ENCODE measurements at places on chromosomes 7 and 10. TPM values are rescaled to one million over a fixed set of nuclear protein-coding genes. Genes with fewer than 3 reads are reported as not detected.

- H3K4me1 ChIP-seq = peaks cover 14% of the 10 kb centered on the region
- H3K4me3 ChIP-seq = no peak overlapping the region
- no peak overlapping the region for H3K27ac ChIP-seq
- DNase-seq = peak; percentile 19
These were observed 313.3 kb downstream of the TYW1 start for GRCh38 chr7:67309764-67310549.

DNA sequence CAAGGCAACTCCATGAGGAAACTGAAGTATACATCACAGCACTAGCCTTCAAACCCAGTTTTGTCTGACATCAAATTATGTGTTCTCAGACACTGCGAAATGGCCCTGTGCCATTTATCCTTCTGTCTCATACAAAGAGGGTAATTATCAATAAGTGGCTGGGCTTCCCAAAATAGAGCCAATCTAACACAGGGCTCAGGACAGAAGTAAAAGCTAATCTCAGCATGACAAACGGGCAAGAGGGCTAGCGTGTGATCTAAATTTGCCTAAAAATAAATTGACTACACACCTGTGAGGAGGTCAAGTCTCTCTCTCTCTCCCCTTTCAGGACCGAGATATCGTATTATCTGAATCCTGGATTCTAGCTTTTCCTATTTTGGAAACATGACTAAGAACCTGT, 67.2 kb downstream of the DGKB start:
- no peak overlapping the region for H3K4me3 ChIP-seq
- H3K27ac ChIP-seq = peak overlapping the region; percentile 70
- no peak for DNase-seq
- no peaks in the 10 kb centered on the region for H3K27me3 ChIP-seq
- H3K36me3 ChIP-seq = no peaks in the 10 kb centered on the region

DNA sequence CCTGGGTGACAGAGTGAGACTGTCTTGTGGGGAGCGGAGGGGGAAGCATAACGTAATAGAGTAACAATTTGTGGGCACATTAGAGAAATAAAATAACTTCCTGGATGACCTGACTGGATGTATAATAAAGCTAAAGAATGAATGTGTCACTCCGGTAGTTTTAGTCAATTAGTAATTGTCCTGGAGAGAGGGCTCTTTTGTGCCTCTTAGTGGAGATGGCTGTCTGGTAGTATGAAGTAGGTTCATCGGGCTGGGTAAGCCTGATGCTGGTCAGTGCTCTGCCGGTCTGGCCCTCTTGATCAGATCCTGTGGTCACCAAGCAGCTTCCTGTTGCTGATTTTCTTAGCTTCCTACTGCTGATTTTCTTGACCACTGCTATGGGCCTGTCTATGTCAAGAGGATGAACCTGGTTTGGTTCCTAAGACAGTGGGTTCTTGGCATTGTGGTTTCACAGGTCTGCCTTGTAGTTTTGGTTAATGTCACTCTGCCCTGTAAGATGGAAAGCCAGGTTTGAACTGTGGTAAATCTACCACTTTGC, 34.1 kb downstream of the ZRANB1 start:
- H3K4me3 ChIP-seq = no peak overlapping the region
- peaks cover 23% of the 10 kb centered on the region for H3K36me3 ChIP-seq
- no peaks in the 10 kb centered on the region for H3K27me3 ChIP-seq
- H3K27ac ChIP-seq = no peak overlapping the region
- H3K4me1 ChIP-seq = no peaks in the 10 kb centered on the region

DNA sequence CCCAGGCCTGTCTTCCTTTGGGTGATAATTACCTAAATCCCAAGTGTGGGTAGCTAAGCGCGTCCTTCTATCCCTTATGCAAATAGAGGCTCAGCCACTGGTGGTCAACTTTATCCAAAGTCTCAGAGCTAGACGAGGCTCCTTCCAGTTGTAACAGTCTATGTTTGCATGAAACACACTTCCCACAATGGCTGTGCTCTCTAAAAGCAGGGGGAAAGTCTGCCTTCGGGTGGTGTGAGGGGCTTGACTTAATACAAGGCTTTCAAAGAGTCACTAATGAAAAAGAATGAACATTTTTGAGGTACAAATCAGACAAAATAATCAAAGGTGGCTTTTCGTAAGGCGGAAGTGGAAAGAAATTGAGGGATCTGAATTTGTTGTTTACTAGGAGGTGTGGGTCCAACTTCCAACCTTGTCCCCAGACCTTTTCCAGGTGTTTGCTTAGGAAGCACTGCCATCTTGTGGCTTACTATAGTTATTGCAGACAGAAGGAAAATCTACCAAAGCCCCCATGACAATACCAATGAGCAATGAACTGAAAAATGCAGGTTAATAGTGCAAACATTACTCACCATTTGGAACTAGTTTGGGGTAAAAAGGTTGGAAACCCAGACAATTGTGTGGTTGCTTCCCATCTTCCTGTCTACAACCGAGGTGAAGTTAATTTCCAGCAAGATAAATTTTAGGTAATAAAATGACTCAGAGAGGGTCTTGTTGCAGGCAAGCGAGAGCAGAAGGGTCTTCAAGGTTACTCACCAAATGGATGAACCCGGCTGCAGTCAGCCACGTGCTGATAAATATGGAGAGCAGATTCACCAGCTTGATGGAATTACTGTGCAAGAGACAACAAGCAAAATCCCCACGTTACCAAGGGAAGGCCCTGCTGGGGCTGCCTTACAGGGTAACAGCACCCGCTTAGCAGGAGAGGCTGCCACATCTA, 525.7 kb downstream of the KCNMA1 start:
- H3K36me3 ChIP-seq = no peaks in the 10 kb centered on the region
- H3K4me1 ChIP-seq = peaks cover 13% of the 10 kb centered on the region
- DNase-seq = peak; percentile 83
- H3K4me3 ChIP-seq = peak overlapping the region; percentile 16

- H3K27me3 ChIP-seq = no peaks in the 10 kb centered on the region
- peaks cover 11% of the 10 kb centered on the region for H3K4me1 ChIP-seq
- H3K36me3 ChIP-seq = no peaks in the 10 kb centered on the region
- H3K4me3 ChIP-seq = no peak overlapping the region
- H3K27ac ChIP-seq = peak overlapping the region; percentile 24
- DNase-seq = peak; percentile 23
These were observed 57.5 kb upstream of the PTPN12 start for GRCh38 chr7:77479536-77480088.

DNA sequence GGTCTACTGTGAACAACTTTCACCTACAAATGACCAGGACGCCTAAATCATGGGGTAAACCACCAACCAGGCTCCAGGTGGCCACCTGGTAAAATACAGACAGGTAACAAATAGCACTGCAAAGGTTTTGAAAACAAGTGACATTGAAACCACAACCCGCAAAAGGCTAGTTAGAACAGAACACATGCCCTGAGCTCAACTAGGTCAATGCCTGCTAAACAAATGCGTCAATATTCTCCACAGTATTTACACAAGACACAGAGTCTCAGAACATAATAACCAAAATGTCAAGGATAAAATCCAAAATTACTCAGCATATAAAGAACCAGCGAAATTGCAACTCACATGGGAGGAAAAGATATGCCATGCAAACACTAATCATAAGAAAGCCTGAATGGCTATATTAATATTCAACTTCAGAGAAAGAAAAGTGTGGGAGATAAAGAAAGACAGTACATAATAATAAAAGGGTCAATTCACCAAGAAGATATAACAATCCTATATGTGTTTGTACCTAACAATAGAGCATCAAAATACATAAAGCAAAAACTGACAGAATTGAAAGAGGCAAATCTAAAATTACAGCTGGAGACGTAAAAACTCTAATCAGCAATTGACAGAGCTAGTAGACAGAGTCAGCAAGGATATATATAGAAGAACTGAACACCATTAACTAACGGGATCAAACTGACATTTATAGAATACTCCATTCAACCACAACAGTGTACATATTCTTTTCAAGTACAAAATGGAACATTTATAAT, 47.6 kb downstream of the SMURF1 start:
- DNase-seq = no peak
- no peaks in the 10 kb centered on the region for H3K27me3 ChIP-seq
- H3K27ac ChIP-seq = no peak overlapping the region
- peaks cover 22% of the 10 kb centered on the region for H3K4me1 ChIP-seq

DNA sequence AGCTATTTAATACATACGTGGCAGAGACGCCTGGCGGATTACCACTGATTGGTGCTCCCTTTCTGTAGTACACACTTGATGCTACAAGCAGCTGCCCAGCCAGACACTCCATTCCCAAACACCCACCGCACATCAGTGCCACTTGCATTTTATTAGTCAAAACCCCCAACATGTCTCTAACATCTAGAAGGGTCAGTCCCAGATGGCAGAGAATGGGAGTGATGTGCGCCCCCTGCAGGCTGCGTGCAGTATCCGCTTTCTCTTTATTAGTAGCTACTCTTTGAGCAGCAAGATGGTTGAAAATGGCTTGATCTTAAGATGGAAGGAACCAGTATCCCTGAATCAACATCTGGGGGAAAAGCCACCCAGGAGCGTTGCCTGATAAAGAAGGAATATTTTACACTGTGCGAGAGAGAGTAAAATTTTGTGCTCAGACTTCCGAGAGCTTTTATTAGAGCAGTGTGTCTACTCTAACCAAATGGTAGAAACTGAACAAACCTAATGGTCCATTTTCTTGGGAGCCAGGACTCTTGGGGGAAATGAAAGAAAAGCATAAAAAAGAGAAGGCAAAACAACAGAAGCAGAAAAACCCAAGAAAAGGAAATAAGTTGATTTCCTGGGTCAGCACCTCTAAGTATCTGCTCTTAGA, 78.3 kb downstream of the ST8SIA6 start:
- no peak overlapping the region for H3K27ac ChIP-seq
- H3K4me1 ChIP-seq = no peaks in the 10 kb centered on the region
- no peak overlapping the region for H3K4me3 ChIP-seq
- no peaks in the 10 kb centered on the region for H3K36me3 ChIP-seq
- DNase-seq = peak; percentile 8

The UPK3BL1 gene
- total RNA-seq = 10.8 TPM

The LEP gene
- 0.22 TPM for total RNA-seq
